Activated CD4-positive, CD25-positive, alpha-beta regulatory T cell treated with anti-CD3 and anti-CD28 coated beads, Interleukin-2, amount 50 U/mL, for 16 hours (primary cell): ENCODE measurements at places on chromosomes 2 and 18.
A peak's percentile ranks its signal among the peaks of the same experiment; 100 is the strongest.

DNA sequence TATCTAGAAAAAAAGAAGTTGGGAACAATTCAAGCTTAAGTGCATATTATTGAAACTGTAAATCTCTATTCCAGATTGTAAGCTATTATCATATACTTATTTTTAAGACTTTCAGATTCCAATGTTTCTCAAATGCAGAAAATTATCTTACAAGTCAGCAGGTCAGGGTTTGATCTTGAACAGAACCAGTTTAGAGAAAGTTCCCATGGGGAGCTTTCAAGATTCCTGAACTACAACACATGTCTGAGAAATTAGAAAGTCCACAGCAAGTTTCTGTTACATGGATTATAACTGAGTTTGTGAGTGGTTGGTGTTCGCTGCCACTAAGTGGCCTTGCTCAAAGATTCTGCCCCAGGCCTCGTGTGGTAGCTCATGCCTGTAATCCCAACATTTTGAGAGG lies 31.6 kb upstream of the SP3 start:
- DNase-seq, result no peak

- DNase-seq, result no peak
Measured at GRCh38 chr2:72998234-72998651, 73.3 kb downstream of the SFXN5 start.

GRCh38 chr2:61993422-61994024 lies 88.0 kb downstream of the COMMD1 start:
- no peak for DNase-seq

DNA sequence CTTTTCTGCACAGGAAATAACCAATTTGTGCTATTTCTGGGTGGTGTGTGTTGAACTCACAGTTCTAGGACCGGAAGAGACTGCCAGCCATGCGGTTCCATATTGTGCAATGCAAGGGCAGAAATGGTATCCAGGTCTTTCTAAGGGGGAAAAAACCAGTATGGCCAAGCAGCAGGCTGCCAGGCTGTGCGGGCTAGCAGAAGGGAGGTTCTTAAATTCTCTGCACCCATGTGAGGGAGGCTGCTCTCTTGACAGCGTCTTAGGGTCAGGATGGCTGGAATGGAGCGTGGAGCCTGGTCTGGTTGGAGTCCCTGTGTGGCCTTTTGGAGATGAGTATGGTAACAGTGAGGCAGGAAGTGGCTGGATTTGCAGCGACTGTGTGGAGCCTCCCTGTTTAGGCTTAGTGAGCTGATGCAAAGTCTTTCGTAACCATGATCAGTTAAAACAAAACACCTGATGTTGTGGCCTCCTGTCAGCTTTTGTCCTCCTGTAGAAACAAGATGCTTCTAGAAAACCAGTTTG lies 52.6 kb downstream of the NCK2 start:
- DNase-seq, result no peak

DNA sequence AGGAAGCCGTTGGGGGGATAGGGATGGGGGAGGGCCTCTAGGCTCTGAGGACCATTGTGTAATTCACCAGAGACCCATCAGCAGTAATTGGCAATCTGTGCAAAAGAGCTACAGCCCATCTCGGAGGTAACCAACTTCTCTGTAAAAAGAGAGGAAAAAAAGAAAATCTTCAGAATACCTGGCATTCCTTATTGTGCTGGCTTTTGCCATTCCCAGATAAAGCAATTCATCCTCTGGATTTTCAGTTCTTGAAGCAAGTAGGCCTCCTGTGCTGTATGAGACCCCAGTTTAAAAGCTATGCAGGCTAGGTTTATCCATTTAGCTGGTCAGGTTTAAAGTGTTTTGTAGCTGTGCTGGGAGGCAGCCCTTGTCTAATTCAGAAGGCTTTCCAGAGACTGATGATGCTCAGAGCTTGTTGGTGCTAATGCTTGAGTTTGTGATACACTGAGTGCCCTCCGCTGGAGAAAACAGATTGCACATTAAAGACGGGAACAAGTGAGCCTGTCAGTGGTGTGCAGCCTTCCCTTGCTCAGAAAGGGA lies at the start of gene LRRTM4:
TSS of gene LRRTM4 (minus strand) at position 446 of the 540 bp plus-strand sequence.
- DNase-seq, result no peak

DNA sequence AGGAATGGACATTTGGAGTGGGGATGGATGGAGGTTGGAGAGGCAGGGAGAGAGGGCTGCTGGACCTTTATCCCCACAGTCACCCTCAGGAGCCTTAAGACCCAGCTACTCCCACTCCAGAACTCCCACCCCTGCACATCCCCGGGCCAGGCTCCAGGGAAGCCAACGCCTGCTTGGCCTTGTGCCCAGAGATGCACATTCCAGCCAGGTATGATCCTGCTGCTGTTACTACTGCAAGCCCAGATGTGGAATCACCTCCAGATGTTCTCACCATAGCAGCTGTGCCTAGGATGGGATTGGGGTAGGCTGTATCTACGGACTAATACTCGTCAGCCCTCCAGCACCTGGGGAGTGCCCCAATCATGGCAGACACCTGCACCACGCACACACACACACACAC lies 71.7 kb downstream of the ZFP36L2 start:
- DNase-seq, result no peak

DNA sequence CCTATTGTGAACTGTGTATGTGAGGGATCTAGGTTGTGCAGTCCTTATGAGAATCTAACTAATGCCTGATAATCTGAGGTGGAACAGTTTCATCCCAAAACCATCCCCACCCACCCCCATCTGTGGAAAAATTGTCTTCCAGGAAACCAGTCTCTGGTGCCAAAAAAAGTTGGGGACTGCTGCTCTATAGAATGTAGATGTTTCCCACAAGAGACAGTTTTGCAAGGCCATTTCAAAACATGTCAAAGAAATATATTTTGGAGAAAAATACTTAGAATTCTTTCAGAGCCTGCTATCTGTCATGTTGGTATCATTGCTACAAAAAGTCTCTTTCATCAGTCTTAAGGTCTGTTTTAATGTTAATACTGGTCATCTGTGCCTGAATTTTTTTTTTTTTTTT lies 4.1 kb upstream of the SLC39A10 start:
- DNase-seq, result no peak

- DNase-seq, result no peak
Measured at GRCh38 chr2:44358503-44358902, 2.8 kb downstream of the PREPL start.

DNA sequence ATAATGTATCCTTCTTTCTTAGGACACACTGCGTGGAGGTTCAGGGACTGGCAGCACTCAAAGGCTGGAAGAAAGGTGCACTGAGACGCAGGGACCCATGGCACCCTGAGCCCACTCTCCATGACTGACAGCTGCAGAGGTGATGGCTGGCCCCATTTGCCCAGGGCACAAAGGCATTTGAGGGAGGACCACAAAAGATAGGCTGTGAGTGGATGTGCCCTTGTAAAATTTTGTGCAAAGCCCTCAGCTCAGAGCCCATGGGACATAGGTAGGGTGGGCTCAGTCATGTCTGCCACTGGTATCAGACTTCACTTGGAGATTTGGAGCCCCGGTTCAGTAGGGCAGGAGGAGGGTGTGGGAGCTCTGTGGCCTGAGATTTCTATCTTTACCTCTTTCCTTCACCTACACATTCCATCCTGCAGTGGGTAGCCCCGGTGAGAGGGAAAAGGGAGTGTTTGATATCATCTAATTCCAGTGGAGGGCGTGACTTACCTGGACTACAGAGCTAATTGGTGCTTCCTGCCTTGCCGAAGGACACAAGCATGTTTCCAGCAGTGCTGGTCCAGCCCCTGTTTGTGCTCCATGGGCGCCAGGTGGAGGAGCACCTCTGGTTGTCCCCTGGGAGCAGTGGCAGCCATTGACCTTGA lies 312.2 kb downstream of the EN1 start:
- DNase-seq, result no peak

DNA sequence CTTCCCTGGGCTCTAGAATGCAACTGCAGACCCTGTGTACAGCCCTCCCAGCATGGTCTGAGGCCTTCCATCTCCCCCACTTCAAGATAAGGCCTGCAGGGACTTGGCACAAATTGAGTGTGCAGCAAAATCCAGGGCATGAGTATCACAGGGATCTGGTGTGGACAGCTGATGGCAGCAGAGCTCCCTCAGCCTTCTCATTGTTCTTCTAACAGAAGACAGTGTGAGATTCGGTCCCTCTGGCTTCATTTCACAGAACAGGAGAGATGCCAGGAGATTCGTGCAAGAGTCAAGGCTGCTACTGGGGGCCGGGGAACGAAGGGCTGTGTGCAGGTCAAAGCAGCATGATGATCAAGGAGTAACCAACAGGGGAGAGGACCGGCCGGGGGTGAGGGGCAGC lies 85.8 kb downstream of the UXS1 start:
- no peak for DNase-seq

DNA sequence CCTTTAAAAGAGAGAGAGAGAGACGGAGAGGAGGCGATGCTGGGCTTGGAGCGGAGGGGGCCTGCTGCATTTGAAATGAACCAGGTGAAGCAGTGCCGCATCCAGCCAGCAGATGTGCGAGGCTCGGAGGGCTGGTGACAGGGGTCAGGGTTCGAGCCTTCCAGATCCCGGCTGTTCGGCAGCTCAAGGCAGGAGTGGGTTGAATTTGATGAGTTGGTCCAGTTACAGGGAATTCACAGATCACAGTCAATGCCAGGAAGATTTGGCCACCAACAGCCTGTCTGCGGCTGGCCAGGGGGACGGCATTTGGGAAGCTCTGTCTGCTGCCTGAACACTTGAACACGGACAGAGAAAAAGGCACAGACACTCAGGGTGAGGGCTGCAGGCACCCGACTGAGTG lies 48.6 kb downstream of the PTGR3 start:
- no peak for DNase-seq

GRCh38 chr2:62143696-62144095 lies 52.2 kb upstream of the B3GNT2 start:
- no peak for DNase-seq

DNA sequence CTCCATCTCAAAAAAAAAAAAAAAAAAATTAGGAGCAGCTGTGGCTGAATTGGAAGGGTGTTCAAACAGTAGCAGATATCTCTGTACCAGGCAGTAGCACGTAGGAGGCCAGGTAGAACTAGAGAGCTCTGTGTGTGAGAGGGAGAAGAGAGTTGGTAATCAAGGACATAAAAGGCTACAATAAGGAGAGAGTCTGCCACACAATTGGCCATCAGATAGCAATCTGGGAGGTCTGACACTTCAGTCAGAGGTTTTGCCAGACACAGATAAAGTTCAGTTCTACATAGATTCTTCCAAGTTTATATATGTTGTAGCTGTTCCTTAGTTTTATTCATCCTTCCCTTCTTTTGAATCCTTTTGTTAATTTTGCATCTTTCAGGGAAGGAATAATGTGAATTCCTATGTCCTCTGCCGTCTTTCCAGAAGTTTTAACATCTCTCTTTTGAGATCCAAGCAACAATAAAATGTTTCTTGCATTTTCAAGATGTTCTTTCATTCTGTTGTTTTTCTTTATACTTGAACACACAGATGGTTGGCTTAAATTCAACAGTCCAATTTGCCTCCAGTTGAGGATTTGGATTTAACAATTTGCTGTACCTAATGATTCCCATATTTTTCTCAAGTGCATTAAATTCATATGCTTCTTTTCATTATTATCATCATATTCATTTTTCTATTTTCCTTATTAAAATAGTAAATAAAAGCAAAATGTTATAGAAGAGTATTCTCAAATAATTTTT lies 600.3 kb upstream of the GCFC2 start:
- no peak for DNase-seq

DNA sequence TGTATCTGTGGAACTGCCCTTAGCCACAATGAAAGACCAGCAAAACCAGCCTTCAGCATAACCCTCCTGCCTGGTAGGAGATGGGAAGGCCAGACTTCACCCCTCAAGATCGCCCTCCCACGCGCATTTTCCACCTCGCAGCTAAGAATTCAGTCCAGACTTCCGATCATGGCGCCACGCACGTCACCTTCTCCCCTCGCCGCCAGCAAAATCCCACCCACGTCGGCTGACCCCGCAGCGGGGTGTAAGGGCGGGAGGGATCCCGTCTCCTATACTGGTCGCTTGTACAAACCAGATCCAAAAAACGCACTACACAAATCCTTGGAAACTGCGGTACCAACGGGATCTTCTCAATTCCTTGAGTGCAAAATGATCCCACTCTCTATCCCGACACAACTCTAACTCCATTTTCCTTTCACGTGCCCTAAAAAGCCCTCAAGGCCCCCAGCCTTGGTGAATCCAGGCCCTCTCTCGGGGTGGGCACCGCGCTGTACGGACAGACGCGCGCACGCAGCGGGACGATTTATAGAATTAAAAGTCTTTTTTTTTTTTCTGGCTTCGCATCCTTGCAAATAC lies 1.0 kb upstream of the BMPR2 start:
- peak; percentile 12 for DNase-seq

- no peak for DNase-seq
Measured at GRCh38 chr2:239223310-239224198, 177.3 kb downstream of the HDAC4 start.

GRCh38 chr2:112006076-112006410 lies 49.0 kb upstream of the TMEM87B start:
- DNase-seq, result no peak

DNA sequence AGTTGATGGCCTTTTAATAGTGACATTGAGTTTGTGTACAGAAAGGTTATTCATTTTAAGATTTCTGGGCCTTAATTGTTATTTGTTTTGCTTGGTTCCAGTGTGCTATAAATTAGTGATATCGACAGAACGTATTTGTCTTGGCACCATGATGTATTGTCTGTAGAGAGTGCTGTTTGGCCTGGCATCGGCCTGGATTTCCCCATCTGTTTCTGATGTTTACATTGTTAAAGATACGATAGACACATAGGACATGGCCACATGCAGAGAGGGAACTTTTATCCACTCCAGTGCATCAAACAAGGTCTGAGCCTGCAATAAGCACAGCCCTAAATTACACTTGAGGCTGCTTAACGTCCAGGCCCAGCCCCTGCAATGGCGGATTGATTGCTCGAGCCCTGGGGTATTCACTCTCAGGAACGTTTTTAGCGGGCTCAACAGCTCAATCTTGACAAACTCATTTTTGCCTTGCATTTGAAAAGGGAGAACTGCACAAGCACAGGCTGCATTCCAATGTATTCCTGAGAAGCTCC lies 144.7 kb downstream of the SLC4A3 start:
- no peak for DNase-seq

DNA sequence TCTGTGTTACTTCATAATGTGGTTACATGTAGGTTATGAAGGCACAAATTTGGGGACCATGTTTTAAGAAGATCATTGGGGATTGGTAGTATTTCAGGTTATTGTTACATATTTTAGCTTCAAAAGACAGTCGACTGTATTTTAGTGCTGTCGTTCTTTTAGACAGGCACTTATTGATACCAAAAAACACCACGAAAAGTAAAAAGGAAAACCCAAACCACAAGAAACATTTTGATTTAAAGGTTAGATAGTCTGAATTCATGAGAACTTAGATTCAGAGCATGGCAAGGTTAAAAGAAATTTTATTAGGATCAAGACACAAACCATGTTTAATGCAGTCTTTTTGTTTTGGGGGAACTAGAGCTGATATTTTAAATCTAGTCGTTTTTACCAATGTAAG lies 209.0 kb downstream of the CAMKMT start:
- no peak for DNase-seq
